ENCODE measurements at places on chromosomes 11 and 22. TPM values are rescaled to one million over a fixed set of nuclear protein-coding genes. Genes with fewer than 3 reads are reported as not detected.

CADM1 gene
- 30.1 TPM for total RNA-seq

HEPN1 gene
- total RNA-seq: 0.05 TPM

GRCh38 chr22:49373289-49373666, 454.4 kb downstream of the BRD1 start:
- no peak for DNase-seq

DNA sequence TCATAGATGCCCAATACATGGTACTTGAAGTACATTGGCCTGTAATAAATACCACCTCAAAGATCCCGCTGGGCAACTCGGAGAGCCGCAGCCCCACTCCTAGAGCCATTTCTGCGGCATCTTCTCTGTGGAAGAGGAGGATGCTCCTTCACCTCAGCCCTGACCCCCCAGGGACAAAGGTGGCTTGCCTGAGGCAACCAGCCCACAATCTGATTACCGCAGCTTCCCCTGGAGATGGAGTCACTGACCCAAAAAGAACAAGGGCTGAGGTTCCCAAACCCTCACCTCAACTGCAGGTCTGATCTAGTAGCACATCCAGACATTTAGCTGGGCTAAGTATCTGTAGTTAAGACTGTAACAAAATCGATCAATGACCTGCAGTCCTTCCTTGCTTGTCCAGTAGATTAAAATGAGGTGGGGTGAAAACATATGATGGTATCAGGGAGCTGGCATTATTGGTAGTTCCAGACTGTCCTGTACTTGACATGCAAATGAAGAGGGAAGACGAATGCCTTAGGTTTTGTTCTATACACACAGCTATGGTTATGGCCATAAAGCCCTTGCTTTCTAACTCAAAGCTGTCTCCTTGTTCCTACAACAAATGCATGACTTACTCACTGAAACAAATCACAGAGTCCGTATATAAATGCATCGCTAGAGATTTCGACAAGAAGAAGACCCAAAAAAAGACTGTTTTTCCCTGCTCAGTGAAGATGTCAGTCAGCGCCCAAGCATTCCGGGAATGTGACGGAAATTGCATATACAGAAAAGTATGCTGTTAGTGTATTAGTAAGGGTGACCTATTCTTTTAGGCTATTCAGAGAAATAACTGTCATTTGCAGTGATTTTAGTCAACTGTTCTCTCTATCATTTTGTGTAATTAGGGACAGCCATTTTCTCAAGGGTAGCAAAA, 33.7 kb downstream of the C11orf71 start:
- peak; percentile 93 for DNase-seq

PRSS23 gene
- 537 TPM for total RNA-seq

APLNR gene
- total RNA-seq: not detected

FDXACB1 gene
- 7.0 TPM for total RNA-seq

COX8A gene
- 1,023 TPM for total RNA-seq

DNA sequence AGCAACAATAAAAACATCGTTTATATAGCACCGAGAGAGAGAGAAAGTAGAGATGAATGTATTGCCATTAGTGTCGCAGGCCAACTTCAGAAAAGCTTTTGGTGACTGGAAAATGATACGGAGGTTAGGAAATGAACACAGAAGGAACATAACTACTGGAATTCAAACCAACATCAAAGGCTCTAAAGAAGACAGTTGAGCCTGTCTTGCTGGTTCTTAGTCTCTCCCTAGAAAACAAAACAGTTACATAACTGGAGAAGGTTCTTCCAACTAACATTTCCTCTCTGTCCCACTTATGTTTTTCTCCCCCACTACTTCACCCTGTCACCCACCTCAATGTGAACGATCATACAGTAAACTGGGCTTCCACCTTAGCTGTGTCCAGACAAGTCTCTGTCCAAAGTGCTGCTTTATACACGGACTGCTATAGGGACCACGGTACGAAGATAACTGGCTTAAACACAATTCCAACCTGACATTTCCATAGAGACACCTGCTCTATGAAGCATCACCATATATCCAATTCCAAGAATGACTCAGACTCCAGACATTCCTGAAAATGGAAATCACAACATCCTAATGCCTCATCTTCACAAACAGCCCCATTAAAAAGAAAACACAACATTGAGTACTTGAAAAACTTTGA, 85.2 kb upstream of the ARHGAP32 start:
- peak; percentile 21 for DNase-seq

GRCh38 chr11:74332291-74332690, 20.9 kb upstream of the P4HA3 start:
- DNase-seq: no peak

All from HT1080 (cell line).